ENCODE measurements at places on chromosomes 2 and 18.

GRCh38 chr2:237143676-237144440, 58.2 kb downstream of the COPS8 start:
- DNase-seq, result no peak

DNA sequence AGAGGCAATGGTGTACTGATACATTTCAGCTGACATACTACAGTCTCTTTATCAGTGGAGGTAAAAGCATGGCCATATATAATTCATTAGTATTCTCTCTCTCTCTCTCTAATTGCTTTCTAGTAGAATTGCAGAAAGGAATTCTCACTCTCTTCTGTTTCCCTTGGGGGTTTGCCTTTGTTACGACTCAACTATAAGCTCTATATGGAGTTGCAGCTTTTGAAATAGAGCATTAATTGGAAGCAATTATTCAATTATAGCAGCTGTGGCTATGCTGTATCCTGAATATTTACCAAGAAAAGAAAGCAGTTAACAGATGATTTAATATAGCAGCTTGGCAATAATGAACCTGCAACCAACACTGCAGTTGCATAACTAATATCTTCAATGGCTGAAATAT, 132.7 kb upstream of the STON1 start:
- DNase-seq, result no peak

DNA sequence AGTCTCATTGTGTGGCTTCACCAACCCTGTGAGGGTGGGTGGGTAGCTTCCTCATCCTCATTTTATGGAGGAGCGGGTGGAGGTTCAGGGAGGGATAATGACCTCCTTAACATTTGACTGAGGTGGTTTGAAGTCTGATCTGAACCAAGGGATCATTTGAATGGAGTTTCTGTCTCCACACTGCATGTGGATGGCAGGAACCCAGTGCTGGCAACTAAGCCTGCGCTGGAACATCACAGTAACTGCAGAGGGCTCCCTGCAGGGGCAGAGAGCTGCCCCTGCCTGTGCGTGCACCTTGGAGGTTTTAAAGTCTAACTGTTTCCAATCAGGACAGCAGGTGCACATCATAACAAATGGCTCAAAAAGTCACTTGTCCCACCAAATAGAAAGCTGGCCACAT, 3.3 kb downstream of the AGAP1 start:
- no peak for DNase-seq

DNA sequence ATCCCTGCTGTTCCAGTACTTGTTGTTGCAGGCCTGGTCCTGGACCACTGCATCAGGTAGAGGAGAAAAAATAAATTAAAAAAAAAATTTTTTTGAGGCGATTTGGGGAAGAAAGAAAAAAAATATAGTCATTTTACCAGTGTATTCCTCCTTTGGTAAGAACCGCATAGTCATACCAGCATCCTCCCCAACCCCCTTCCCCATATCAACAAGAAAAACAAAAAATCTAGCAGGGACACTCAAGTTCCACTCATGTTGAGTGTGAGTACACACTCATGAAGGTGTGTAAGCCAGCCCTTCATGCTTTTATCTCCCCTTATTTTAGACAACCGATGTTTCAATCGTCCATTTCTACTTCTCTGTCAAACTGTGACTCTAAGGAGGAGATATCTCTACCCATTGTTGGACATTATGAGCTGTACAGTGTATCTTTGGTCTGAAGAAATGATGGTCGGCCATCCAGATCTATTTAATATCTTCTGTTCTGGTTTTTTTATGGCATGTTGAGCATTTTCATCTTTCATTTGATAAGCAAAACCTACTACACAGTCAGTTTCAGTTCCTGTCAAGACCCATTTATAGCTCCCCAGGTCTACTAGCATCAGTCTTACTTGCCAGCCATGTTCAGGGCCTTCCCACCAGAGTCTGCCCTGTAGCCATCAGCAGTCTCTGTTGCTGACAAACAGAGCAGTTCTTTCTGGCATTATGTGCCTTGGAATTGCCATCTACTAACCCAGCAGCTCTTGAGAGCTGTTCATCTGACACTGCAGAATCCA, 20.0 kb downstream of the ELP2 start:
- no peak for DNase-seq

GRCh38 chr18:63585988-63586387, 1.2 kb upstream of the SERPINB13 start:
- DNase-seq, result no peak

DNA sequence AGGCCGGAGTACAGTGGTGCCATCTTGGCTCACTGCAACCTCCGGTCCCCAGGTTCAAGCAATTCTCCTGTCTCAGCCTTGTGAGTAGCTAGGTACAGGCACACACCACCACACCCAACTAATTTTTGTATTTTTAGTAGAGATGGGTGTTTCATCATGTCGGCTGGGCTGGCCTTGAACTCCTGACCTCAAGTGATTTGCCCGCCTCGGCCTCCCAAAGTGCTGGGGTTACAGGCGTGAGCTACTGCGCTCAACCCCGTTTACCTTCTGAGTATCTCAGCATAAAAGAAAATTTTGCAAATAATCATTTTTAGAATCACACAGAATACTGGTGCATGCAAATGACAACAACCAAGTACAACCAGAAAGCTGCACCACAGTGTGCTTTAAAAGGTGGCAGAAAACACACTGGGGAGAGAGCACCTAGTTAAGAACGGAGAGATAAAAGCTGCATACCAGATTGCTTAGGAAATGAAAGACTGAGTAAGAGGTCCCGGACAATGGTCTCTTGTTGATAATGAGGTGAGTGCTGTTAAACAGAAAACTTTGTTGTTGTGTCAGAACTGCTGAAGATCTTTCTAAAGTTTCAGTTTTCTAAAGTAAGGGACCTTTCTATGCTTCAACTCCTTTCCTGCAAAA, 189.6 kb downstream of the ACTR3 start:
- DNase-seq, result no peak

- no peak for DNase-seq
Observed at GRCh38 chr2:11250400-11251196, 93.8 kb downstream of the ROCK2 start.

- no peak for DNase-seq
Observed at GRCh38 chr18:75124551-75124950, 84.4 kb downstream of the PTGR3 start.

DNA sequence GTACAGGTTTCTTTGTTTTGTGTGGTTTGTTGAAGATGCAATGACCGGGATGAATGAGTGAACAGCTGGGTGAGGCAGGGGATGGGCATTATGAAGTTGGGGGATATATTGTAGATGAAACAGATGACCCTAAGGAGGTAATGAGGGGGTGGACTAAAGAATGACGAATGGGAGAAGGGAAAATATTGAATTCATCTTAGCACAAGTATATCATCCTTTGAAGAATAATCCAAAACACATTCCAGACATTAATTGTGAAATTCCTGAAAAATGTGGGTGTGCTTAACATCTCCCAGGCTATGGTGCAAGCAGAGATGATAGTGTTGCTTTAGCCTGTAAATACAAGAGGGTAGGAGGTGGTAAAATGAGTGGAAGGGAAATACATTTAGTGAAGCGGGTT, 5.8 kb downstream of the CRIM1 start:
- no peak for DNase-seq

- DNase-seq, result no peak
Observed at GRCh38 chr2:5825686-5826085, 133.5 kb downstream of the SOX11 start.

DNA sequence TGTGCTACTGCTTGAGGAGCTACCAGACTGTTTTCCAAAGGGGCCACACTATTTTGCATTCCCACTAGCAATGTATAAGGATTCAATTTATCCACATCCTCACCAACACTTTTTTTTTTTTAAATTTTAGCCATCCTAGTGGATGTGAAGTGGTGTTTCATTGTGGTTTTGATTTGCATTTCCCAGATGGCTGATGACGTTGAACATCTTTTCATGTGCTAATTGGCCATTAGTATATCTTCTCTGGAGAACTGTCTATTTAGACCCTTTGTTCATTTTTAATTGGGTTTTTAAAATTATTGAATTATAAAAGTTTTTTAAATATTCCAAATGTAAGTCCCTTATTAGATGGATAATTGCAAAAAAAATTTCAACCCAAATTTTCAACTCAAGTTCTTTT, 121.1 kb downstream of the MAPK4 start:
- DNase-seq, result no peak

All from activated CD4-positive, alpha-beta T cell treated with anti-CD3 and anti-CD28 coated beads, Interleukin-2, amount 50 U/mL, for 1 hour (primary cell).